ENCODE measurements at places on chromosomes 1 and 21. TPM values are rescaled to one million over a fixed set of nuclear protein-coding genes. Genes with fewer than 3 reads are reported as not detected.

Gene BATF3
- total RNA-seq: 3.0 TPM

Gene CD48
- 3.3 TPM for total RNA-seq

Gene TNFRSF18
- total RNA-seq: 3.0 TPM

Gene DIPK1A
- total RNA-seq: 12.7 TPM

Gene PAQR7
- total RNA-seq: 6.5 TPM

Gene NOL9
- 28.2 TPM for total RNA-seq

Gene PPIAL4G
- not detected for total RNA-seq

All from tongue (tissue), 3 donors.